ENCODE measurements at places on chromosomes 7 and 10. TPM values are rescaled to one million over a fixed set of nuclear protein-coding genes. Genes with fewer than 3 reads are reported as not detected.

PLAC9 gene
- total RNA-seq: not detected

ACADSB gene
- 3.2 TPM for total RNA-seq

CTBP2 gene
- 72.9 TPM for total RNA-seq

SPDYE1 gene
- not detected for total RNA-seq

PPP1R3A gene
- total RNA-seq: not detected

PKD2L1 gene
- not detected for total RNA-seq

TSPAN12 gene
- 5.9 TPM for total RNA-seq

DNA sequence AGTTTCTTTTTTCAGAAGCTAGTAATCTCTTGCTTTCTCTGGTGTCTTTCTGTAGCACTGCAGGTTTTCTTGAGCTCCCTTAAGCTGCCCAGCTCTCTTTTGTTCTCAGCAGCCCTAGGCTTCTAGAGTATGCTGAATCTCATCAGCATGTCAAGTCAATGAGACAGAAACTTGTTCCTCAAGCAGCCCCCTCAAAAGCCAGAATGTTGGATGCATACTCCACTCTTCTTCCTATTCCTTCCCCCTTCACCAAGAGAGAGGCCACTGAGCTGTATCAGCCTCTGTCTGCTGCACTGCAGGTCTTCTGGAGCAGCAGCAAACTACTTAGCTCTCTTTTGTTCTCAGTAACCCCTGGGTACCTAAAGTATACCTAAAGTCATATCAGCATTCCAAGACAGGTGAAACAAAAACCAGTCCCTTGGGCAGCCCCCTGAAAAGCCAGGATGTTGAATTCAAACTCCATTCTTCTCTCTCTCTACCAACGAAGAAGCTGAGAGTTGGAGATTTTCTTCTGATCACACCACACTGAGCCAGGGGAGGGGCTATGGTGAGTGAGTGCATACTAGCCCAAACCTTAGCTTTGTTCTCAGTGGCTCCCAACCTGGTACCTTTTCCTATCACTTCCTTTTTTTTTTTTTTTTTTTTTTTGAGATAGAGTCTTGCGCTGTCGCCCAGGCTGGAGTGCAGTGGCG is 73.3 kb upstream of the WAC start:
- DNase-seq: no peak

DNA sequence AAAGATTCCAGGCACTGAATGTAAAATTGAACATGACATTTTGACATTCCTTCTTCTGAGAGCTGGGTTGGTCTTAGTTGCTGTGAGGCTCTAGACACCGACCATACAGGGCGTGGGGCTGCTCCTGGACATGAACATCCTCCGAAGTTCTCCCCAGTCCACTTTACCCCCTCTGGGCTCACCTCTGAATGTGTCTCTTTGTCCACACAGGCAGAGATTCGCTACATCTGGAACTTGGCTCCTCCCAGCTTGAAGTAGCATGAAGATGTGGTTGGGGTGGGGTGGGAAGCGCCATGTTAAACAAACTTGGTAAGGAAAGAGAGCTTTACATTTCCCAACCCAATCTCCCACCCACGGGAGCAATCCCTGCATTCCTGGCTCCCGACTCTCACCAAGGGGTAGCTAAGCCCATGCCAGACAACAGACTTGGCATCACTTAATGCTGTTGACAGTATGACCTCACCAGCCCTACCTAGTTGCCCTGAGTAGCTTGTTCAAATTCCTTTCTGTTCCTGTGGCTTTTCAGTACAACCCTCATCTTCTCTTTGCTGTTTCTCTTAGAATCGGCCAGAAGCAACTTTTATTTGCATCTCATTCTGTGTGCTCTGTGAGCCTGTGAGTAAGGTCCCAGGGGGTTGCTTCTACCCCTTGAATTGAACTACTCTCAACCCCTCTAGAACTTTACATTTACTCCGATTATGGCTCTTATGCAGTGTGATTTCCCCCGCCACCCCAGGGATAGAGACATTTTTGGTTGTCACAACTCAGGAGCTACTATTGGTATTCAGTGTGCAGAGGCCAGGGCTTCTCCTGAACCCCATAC is 211.4 kb downstream of the SEC23IP start:
- DNase-seq: no peak

DNA sequence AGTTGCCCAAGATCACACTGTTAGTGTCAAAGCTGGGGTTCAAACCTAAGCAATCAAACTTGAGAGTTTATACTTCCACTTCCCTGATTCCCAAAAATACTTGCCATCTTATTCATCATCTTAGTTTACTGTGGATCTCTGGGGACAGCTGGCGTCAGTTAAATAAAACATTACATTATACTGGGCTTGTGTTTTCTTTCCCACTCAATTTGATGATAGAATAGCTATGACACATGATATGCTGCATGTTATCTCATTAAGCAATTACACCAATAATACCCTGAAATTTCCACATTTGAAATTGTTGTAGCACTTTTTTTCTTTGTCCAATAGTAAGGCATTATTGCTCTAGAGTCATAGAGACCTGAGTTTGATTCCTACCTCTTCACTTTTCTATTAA is 62.9 kb upstream of the MXI1 start:
- no peak for DNase-seq

GRCh38 chr10:103685880-103686669 is 169.3 kb downstream of the SH3PXD2A start:
- peak; percentile 45 for DNase-seq

GRCh38 chr7:11171569-11172192 is 198.0 kb downstream of the PHF14 start:
- DNase-seq: no peak

DNA sequence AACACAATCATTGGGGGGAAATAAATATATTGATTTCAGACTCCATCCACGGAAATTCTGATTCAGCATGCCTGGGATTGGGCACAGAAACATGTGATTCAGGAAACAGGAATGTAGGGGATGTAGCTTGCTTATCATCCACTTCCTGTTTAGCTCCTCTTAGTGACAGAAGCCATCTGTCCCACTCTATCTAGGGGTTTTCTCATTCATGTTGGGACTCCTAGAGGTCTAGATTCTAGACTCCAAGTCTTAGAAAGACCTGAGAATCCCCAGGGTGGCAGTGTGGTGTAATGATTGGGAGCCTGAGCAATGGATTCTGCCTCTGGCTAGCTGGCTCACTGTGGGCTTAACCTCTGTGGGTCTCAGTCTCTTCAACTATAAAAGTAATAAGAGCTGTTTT is 67.9 kb downstream of the CDK1 start:
- DNase-seq: peak; percentile 70

DNA sequence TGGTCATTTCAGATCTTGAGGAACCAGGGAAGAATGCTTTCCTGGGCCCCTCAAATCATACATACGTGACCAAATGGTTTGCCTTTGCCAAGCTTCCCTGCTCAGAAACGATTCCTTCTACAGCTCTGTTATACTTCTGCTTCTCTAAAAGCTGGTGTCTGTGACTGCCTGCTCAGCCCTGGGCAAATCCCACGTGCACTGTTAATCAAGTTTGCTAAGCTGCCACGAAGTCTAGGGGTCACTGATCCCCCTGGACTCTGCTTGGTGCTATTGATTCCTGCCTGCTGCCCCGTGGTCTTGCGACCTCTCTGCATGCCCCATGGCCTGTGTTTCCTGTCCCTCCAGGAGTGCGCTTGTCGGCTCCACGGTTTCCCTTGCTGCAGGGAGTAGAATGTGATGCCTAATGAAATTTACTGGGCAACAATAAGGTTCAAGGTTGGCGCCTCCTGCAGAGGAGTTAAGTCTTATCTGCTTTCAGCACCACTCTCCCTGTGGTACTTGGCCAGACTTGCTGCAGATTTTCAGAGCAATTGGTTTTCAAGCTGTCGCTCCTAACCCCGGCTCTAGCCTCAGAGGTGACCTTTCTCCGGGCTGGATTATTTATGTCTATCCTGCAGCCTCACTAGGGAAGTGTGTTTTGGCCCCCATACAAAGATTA is 201.6 kb upstream of the FZD8 start:
- DNase-seq: no peak

DNA sequence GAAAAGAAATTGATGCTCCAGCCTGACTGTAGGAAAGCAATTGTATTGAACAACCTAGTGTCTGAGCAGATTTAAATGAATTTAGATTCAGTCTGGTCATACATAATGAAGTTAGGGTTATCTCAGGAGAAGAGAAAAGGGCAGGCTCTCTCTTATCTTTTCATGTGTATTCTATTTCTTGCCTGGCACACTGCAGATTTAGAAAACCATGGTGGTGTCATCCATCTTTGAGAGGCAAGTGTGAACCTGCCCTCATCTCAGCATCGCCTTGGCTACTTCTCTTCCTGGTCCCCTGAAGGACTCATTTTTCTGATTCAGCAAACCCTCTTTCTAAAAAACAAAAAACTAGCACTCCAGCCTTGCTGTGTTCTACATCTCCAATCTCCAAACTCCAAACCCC is 137.7 kb downstream of the LRRC4 start:
- no peak for DNase-seq

GRCh38 chr10:17655567-17656146 is 11.7 kb downstream of the STAM start:
- DNase-seq: peak; percentile 50

DNA sequence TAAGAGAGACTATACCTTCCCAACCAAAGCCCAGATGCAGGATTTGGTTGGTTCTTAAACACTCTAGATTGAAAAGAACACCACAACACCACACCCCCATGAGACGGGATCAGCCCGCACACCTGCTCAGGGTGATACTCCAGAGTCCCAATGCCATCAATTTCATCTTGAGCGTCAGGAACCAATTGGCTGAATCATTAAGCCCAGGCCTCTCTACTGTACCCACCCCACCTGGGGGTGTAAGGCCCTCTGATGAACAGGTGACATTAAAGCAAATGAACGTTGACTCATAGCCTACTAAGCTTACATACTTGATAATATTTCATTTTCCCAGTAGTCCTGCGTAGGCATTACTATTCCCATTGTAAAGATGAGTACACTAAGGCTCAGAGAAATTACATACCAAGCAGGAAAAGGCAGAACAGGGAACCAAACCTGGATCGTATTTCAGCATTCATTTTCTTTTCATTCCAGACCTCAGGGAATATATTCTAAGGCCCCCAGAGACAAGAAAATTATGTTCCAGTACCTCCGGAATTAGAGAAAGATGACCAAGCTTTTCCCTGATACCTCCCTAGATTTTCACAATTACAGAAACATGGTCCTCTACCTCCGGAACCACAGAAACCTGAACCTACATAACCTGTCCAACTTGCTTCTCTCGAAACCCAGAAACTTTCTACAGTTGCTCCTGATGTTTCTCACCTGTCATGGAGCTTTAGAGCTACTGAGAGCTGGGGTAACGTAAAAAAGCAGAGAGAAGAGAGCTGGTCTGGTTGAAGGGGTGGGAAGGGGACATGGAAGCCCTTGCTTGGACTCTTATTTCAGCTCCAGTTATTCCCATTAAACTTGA is 43.1 kb upstream of the KDM7A start:
- DNase-seq: no peak

- no peak for DNase-seq
Observed at GRCh38 chr10:102211615-102212299, 14.3 kb upstream of the ELOVL3 start.

GRCh38 chr10:2262333-2262732 is 525.0 kb upstream of the ADARB2 start:
- no peak for DNase-seq

- no peak for DNase-seq
Observed at GRCh38 chr7:150311711-150312110, 11.4 kb upstream of the LRRC61 start.

DNA sequence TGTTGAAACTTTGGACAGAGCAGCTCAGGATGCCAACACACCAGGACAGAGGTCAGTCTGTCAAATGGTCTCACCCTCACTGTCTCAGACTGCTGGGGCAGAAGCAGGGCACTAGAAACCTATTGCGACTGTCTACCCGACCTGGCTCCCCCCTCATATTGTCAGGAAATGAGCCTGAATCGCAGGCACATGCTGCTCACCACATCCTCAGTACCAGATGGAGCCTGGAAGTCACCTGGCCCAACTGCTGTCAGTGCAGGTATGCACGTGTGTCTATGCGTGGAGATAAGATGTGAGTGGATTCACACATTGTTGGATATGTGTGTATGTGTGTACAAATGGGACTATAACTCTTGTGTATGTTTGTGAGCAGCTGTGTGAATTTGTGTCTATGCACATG is 3.2 kb upstream of the CDHR1 start:
- DNase-seq: no peak

DNA sequence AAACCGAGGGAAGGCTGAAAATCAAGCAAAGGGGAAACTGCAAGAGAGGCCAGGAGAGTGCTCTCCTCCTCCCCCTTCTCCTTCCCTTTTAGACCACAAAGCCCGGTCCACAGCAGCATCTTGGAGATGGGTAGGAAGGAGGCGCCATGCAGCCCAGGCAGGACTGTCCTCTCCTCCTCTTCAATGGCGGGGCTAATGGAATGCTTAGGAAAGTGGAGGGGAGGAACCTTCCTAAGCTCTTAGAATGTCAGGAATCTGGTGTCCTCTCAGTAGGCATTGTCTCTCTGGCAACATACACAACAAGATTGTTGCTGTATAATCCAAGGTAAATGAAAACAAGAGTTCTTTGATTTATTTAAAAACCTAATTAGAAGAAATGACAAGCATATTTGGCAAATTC is 185.1 kb downstream of the DGKI start:
- no peak for DNase-seq

DNA sequence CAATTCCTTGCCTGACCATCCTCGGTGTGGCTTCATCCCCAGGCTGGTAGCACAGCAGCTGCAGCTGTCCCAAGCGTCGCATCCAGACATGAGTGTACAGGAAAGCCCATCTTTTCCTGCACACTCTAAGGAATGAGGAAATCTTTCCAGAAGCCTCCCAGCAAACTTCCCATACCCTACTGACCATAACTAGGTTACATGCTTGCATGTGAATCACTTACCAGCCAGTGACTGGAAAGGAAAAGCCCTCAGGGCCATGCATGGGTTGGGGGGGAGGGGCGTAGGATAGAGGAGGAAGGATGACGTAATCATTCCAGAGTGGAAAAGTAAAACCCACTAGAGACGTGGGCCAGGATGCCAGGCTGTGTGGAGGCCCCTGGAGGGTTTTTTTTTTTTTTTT is 18.9 kb upstream of the ZNF212 start:
- DNase-seq: peak; percentile 36

GRCh38 chr10:12198156-12198555 is 2.2 kb downstream of the CDC123 start:
- DNase-seq: no peak

DNA sequence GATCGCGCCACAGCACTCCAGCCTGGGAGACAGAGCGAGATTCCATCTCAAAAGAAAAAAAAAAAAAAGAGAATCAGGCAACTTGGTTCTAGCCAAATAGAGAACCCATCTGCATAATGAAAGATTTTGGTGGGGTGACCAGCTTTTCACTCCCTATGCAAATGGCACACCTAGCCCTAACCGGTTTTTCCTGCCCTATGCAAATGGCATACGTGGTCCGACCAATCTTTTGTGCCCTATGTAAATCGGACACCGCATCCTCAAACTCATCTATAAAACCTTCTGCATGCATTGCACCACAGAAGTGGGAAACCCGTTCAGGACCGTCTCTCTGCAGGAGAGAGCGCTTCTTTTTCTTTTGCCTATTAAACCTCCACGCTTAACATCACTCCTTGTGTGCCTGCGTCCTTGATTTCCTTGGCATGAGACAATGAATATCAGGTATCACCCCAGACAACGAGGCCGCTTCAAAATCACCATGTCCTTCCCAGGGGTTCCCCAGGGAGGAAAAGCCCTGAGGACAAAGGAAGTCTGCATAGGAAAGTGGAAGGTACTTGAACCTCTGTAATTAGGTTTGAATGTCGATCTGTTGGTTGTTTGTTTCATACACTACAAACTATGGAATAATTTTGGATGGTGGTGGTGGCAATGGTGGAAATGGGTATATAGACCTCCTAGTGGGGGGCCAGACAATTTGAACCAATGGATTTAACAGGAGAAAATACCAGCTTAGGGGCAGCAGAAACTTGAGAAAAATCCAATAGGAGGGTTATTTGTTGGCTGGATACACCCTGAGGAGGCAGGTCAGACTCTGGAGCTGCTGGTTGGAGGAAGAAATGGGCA is 396.2 kb downstream of the TYW1 start:
- no peak for DNase-seq

All from HT1080 (cell line).